T47D (cell line): ENCODE measurements at places on chromosomes 5 and 9.

- DNase-seq = no peak
Measured at GRCh38 chr9:133088756-133089155, 27.0 kb downstream of the CEL start.

DNA sequence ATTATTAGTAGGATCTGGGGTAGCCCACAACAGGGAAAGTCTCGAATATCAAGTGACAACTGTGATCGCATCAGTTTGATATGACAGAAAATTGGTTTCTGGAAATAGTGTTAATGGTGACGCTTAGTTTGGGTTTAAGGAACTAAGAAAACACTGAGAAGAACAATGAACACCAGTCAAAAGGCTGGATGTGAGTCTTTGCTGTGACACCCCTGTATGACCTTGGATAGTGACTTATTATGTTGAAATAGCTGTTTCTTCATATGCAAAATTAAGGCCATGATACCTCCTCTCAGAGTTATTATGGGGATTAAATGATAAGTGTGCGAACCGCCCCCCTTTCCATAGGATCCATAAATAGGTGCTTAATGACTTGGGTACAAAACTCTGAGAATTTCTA is 926 bp downstream of the DNAJC25 start:
- DNase-seq = no peak

DNA sequence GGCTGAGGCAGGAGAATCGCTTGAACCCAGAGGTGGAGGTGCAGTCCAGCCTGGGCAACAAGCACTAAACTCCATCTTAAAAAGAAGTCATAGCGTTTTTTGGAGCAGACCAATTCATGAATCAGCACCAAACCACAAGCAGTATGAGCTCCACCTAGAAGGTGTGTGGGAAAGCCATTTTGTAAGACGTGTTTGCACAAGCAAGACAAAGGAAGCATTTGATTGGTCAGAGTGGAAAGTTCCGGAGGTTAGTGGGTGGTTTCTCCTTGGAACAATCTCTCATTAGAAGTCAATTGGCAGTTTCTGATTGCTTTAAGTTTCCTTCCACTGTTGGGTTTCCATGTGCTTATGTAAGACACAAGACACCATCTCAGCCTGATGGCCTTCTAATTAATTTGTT is 5.0 kb downstream of the SRD5A1 start:
- DNase-seq = no peak

GRCh38 chr5:76412511-76412910 is 9.4 kb downstream of the IQGAP2 start:
- DNase-seq = peak; percentile 65

- no peak for DNase-seq
Measured at GRCh38 chr9:37382982-37383357, 39.5 kb upstream of the GRHPR start.

- no peak for DNase-seq
Measured at GRCh38 chr5:170511551-170512258, 7.9 kb downstream of the KCNIP1 start.

- no peak for DNase-seq
Measured at GRCh38 chr5:156155598-156155997, 171.4 kb upstream of the SGCD start.

DNA sequence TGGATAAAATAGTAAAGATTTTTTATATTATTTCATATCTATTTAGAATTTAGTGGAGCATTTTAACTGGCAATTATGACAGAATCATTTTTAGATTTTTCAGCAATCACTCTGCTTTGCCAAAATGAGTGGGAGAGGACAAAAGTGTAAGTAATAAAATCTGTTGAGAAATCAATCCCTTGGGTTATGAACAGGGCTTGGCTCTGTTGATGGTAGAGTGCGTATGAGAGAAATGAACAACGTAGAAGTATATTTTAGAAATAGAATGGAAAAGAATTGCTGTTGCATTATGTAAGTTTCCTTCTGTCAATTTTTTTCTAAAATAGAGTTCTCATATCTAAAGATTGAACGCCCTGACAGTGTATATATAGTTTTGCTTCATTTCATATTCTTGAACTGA is 154.1 kb upstream of the PRDM9 start:
- no peak for DNase-seq

DNA sequence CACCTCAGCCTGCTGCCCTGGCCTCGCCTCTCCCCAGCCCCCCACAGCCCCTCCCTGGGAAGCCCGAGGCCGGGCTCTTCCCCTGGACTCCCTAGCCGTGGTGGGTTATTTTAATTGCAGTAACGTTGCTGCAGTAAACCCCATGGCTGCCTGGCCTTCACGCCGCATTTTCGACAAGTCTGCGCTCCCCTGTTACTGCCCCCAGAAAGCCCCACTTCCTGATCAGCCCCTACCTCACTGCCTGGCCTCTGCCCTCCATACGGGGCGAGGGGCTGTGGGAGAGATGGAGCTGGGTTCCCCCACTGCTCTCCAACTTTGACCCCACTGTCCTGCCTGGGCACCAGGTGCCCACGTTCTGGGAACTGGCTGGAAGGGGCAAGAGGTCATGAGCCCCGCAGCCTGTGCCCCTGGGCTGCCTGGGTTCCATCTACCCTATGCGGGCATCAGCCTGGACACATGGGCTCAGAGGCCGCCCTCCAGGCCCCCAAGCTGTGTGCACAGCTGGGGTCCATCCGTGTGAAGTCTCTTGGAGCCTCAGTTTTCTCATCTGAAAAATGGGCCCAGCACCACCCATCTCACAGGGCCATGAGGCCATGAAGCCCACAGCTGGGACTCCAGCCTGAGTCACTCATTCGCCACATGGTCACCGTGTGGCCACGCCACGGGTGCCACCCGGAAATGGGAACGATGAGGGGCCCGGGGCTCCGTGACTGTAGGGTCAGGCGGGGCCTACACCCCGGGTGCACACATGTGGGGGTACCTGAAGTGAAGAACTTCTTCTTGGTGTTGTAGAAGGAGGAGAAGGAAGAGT is 11.5 kb downstream of the EGFL7 start:
- no peak for DNase-seq

DNA sequence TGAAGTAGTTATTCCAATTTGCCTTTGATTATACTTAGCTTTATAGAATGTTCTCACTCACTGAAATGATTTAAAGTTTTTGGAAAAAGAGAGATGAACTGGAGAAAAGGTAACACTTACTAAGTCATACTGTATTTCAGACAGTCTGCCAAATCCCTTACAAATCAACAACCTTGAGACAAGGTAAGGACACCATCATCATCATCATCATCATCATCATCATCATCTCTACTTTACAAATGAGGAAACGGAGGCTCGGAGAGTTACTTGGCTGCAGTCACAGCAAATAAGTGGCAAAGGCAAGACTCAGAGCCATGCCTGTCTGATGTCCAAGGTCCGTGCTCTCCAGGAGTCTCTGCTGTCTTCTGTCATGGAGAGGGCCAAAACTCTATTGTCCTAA is 9.4 kb downstream of the GDA start:
- DNase-seq = no peak

DNA sequence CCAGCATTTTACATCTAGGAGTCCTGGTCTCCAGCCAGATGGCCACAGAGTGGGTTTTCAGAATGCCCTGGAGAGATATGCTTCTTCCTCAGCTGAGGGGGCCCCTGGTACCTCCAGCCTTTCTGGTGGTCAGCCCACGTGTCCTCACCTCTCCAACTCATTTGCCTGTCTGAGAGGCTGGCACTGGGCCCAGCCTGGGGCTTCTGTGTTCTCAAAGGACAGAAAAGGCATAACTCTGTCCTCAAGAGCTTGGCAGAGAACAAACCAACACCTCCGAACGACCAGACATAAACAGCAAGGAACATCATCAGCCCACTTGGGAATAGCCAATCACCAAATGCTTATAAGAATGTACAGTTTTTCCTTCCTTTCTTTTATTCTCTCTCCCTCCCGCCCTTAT is 17.1 kb downstream of the ENG start:
- no peak for DNase-seq

- DNase-seq = no peak
Measured at GRCh38 chr5:159290741-159291140, 27.7 kb downstream of the UBLCP1 start.

DNA sequence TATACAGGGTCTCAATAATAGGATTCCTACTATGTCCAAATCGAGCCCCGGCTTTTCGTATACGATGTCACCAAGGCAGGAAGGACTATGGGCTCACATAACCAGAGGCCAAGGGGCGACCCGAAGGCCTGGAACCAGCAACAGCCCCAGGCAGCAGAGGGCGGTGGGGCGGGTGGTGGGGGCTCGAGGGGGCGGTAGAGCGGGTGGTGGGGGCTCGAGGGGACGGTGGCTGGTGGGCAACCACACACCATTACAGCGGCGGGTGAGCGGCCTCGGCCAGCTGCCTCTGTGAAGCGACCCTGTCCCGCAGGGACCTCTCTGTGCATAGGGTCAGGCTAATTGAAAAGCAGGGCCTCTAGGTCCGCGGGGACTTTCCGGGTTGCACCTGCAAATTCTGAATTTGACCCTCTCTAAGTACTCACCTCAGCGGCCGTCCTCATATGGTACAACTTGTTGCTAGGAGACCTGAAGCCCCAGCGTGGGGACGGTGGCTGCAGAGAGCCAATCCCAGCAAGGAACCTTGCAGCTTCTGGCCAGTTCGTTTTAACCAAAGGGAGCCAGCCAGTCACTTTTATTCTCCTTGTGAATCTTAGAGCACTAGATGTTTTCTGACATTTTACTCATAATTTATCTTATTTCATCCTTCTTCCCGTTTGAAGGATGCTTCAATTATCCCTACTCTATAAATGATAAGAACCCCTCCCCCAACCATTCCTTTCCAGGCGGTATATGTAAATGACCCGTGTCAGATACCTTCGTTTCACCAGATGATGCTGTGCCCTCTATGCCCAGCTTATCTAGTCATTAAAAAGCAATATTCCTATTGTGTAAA is at the start of gene NME5:
NME5 (minus strand) TSS at position 480 of the 832 bp plus-strand sequence. CDS start 648 bp downstream, outside the sequence.
- peak; percentile 79 for DNase-seq

GRCh38 chr5:912280-913091 is 19.8 kb downstream of the TRIP13 start:
- no peak for DNase-seq

GRCh38 chr5:177312649-177313181 is 1.0 kb upstream of the MXD3 start:
- DNase-seq = no peak

- DNase-seq = no peak
Measured at GRCh38 chr5:147388184-147389108, 121.4 kb downstream of the DPYSL3 start.

DNA sequence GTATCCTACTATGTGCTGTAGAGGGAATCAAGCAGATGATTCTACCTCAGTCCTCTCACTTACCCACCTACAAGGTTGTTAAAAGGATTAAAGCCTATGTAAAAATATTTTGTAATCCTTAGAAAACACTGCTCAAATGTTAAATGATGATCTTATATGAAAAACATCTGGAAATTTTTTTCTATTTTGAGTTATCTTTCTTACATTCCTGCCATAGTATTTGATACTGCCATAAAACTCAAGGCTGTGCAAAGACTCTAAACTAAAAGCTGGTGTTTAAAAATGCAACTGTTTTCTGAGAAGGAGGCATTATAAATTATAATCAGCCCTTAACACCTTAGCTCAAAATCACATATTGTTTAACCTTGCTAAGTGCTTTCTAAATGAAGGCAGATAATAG is 474.2 kb downstream of the PRELID2 start:
- DNase-seq = no peak

DNA sequence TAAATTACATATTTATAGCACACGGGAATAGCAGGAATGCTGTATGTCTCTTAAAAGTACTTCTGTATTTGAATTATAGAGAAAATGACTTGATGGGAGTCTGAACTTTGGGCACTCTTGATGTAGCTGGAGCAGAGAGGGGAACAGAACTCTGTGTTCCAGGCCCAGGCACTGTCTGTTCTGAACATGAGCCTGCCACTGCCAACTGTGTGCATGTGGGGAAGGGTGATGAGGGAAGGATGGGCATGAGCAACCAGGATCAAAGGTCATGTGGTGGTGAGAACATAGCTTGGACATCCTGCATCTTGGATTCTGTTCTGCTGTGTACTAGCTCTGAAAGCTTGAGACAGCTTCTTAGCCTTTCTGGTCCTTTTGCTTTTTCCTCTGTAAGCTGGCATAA is 16.4 kb upstream of the ZBED3 start:
- DNase-seq = no peak

- no peak for DNase-seq
Measured at GRCh38 chr5:110439296-110439695, 287.2 kb downstream of the TMEM232 start.

DNA sequence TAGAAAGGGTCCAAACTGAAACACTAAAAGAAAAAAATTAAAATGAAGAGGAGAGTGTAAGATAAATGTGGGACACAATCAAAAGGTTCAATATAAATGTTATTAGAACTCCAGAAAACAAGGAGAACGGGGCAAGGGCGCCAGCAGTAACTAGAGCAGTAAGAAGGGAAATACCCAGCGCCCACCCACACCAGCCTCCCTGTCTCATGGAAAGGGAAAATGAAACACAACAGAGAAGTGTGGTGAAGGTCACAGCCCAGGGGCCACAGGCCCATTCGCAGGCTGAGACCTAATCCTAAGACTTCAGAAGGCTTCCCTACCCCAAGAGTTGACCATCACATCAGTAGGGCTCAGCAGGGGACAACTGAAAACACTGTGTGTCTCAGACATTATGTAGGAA is 45.8 kb upstream of the CLK4 start:
- DNase-seq = no peak

GRCh38 chr5:142783601-142784341 is 13.6 kb downstream of the ARHGAP26 start:
- DNase-seq = no peak

GRCh38 chr5:115496936-115497576 is 47.5 kb downstream of the FEM1C start:
- DNase-seq = no peak

DNA sequence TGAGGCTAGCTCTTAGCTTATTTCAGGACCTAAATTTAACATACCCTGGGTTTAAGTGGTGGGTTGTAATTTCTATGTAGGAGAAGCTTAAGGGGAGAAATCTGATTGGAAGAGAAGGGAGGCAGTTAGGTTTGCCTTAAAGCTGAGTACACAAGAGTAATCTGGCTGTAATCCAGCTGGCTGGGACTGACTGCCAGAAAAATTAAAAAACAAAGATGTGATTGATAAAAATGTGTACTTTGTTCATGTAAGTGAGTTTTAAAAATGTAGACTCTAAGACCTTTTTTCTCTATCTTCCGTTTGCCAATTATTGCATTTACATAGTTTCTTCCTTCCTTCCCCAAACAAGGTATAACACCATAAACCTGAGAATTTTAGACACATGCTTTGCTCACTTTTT is 17.5 kb upstream of the MSMP start:
- peak; percentile 82 for DNase-seq

- DNase-seq = no peak
Measured at GRCh38 chr5:131406975-131407638, 143.3 kb downstream of the CDC42SE2 start.

DNA sequence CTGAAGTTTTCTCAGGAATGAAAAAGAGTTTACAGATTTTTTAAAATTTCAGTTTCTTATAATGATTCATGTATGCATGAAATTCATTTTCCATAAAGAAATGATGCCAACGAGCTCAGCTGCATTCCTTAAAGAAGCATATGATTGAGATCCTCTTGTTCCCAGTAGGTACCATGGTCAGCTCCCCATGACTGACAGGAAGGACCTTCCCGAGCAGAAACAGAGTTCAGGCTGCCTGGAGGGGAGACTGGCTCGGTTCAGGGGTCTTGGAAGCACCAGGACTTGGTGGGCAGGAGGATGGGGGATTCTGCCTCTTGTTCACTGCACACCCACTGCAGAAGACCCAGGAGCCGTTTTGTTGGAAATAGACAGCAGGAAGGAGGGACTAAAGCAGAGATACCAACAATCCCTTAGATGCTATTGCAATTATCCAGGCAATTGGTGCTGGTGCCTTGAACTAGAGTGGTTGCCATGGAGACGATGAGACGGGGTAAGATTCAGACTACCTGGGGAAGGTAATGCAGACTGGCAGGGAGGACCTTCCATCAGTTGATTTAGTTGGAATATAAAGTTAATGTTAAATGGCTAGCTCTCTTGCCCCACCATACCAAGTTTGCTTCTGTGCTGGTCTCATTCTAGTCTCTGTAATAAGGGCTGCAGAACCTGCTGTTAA is 447.8 kb downstream of the MTRR start:
- peak; percentile 14 for DNase-seq
